C1 segment of cervical spinal cord (tissue), 14 donors: ENCODE measurements at places on chromosomes 7 and 10.
A peak's percentile ranks its signal among the peaks of the same experiment; 100 is the strongest.

GRCh38 chr10:78071857-78072179 is 38.2 kb downstream of the RPS24 start:
- DNase-seq = no peak

DNA sequence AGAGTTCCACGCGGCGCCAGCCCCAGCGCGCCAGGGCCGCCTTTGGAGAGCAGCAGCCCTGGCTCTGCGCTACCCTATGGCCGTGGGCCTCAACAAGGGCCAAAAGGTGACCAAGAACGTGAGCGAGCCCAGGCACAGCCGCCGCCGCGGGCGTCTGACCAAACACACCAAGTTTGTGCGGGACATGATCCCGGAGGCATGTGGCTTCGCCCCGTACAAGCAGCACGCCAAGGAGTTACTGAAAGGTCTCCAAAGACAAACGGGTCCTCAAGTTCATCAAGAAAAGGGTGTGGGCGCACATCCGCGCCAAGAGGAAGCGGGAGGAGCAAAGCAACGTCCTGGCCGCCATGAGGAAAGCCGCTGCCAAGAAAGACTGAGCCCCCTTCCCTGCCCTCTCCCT is 144.1 kb downstream of the SRPK2 start:
- no peak for DNase-seq

DNA sequence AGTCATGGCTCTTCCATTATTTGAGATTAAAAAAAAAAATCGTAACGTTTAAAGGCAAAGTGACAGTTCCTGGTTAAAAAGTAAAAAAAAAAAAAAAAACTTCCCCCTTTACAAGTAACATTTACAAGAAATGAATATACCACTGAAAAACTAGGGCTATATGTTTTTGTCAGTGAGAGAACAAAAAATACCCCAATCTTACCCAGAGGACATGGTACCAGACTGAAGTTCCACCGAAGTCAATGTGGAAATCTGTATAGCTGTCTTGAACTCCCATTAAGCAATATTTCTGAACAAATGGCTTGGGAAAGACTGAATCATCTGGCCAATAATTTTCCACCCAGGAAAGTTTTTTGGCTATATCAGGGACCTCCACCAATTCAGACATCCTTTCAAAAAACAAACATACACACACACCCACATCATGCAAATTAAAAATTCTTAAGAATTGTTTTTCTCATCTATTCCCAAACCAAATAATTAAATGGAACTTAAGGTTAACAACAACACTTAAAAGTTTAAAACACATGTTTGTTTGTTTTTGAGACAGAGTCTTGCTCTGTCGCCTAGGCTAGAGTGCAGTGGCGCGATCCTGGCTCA is 50.2 kb downstream of the KDM7A start:
- no peak for DNase-seq

- DNase-seq = no peak
Observed at GRCh38 chr10:50541921-50542320, 81.8 kb downstream of the SGMS1 start.

GRCh38 chr10:22135591-22135990 is 82.2 kb downstream of the EBLN1 start:
- no peak for DNase-seq

DNA sequence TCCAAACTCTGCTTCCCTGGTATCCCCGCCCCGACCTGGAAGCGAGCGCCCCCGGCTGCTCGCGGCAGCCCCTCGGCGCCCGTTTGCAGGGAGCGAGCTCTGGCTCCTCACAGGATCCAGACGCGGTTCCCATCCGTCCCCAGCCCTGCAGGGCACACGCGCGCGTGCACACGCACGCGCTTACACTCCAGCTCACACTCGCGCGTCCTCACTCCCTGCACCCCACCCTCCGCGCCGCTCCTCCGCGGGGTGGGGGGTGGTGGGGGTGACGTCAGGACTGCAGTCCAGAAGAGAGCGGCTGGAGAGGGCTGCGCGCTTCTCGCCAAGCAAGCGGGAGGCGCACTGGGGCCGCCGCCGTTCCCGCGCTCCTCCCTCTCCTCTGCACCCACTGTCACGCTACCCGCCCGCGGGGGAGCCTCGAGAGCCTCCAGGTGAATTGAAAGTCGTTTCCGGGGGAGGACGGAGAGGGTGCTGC is 255.6 kb downstream of the OTUD1 start:
- no peak for DNase-seq

DNA sequence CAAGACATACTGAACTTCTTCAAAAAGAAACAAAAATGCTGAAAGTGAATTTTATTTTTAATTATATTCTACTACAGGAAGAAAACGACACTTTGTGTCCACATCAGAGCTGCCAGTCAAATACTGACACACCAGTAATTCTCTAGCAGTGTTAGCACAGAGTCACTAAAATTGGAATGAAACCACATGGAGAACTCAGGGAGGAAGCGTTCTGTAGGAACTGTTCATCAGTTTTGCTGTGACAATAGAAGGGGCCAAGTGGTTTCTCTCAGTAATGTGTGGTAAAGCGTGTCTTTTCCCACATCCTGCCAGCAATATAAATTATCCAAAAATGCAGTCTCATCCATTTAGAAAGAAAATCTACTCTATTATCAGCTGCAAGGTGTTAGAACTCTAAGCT is 683.3 kb downstream of the GRM8 start:
- no peak for DNase-seq

DNA sequence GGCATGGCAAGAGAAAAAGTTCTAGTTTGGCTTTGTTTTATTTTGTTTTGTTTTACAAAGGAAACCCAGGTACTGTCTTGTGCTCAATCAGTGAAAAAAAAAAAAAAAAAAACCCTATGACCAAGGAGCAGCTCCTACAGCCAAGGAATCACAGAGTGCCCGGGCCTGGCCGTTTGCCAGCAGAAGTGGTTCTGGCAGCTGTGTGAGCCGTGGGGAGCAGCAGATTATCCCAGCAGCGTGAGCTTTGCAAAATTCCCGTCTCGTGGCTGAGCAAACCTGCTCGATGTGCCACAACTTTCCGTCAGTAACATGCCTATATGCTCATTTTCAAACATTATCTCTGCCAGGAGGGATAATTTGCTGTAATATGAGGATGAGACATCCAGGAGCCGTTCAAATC is 293.7 kb downstream of the POU6F2 start:
- DNase-seq = no peak

- no peak for DNase-seq
Observed at GRCh38 chr10:113423981-113424721, 128.7 kb upstream of the HABP2 start.

GRCh38 chr7:159143780-159144757 is 598 bp downstream of the VIPR2 start:
- DNase-seq = no peak

DNA sequence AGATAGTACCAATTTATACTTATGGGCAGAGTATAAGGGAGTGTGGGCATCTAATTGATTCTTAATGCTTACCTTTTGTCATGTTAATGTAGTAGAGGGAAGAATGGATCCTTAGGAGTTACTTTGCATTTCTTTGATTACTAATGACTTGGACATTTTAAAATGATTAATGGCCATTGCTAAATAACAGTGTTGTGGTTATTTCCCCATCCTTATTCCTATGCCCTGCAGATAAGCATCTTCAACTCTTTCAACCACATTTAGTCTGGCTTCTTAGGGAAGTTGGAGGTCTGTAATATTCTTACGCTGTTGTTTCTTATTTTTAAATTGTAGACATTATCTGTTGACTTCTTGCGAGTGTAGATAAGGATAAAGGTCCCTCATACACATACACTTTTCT is 37.2 kb downstream of the KAT6B start:
- no peak for DNase-seq

GRCh38 chr7:85620936-85621685 is 434.3 kb upstream of the SEMA3D start:
- no peak for DNase-seq

DNA sequence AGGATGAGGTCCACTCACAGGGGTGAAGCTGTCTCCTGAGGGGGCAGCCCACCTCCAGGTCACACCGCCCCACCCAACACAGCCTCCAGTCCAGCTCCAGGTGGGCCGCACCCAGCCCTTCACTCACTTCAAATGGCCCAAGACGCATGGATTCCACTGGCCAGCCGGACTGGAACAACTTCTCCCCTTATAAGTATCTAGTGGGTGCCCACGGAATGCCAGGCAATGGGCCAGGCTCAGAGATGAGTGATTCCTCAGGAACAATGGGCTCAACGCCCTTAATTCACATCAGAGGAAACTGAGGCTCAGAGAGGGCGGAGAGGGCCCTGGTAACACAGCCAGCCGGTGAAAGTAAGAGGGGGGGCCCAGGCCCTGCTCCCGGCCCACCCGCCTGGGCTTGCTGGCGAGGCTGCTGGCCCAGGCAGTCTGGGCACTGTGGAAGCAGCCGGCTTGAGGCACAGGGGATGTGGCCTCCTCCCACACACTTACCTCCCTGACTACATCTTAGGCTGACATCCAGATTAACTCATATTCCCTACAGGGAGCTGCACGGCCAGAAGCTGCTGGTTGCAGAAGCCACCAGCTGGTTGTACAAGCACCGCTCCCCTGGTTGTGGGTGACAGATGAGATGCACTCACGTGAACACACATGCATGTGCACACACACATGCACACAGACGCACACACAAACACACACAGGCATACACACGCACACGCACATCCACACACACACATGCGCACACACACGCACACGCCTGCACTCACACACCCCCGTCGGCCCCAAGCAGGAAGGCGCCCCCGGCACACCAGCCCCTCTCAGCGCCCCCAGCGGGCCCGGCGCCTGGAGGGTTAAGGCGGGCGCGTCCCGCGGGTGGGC is 1.0 kb upstream of the FAM20C start:
- DNase-seq = no peak

- no peak for DNase-seq
Observed at GRCh38 chr10:29857843-29858701, 201.3 kb downstream of the JCAD start.

DNA sequence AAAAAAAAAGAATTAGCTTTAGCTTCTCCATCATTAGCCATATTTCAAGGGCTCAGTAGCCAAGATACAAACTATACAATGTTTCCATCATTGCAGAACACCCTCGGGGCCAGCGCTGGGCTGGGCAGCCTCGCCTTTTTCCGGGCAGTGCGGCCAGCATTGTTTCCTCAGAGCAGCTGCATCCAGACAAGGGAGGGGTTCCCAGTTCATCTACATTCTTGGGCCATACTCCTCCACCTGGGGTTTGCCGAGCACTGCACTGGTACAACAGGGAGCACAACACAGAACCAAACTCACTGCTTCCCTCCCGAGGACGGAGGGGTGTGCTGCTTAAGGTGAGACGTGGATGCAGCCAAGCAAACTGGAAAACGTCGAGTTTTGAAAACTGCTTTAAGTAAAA is 2.4 kb upstream of the PKD1L1 start:
- no peak for DNase-seq

- DNase-seq = no peak
Observed at GRCh38 chr7:100735730-100736129, 2.3 kb downstream of the ZAN start.

- no peak for DNase-seq
Observed at GRCh38 chr7:11557627-11558026, 274.4 kb downstream of the THSD7A start.

GRCh38 chr7:131219312-131220041 is 108.2 kb upstream of the MKLN1 start:
- DNase-seq = peak; percentile 32
